ENCODE measurements at places on chromosomes 5 and 9. TPM values are rescaled to one million over a fixed set of nuclear protein-coding genes. Genes with fewer than 3 reads are reported as not detected.

GRCh38 chr9:35395076-35395705 is 94.7 kb upstream of the RUSC2 start:
- no peak for DNase-seq
- H3K4me3 ChIP-seq = no peak overlapping the region
- no peak overlapping the region for H3K27ac ChIP-seq
- no peaks in the 10 kb centered on the region for H3K27me3 ChIP-seq

Gene SV2C
- total RNA-seq = 0.66 TPM

DNA sequence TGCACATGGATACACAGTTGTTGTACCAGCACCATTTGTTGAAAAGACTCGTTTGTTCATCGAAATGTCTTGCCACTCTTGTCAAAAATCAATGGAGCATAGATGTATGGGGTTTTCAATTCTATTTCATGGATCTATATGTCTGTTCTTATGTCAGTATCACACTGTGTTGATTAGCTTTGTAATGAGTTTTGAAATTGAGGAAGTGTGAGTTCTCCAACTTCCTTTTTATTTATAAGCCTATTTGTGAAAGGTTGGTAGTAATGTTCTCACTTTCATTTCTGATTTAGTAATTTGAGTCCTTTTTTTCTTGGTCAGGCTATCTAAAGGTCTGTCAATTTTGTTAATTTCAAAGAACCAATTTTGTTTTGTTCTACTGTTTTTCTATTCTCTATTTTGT is 26.1 kb downstream of the ZNF510 start:
- H3K4me1 ChIP-seq = no peaks in the 10 kb centered on the region

Gene DBH
- 0.59 TPM for total RNA-seq

Gene SLCO6A1
- total RNA-seq = 4.4 TPM

Gene CRHBP
- total RNA-seq = 0.20 TPM
